NCI-H226 (cell line): ENCODE measurements at places on chromosomes 1 and 21.

DNA sequence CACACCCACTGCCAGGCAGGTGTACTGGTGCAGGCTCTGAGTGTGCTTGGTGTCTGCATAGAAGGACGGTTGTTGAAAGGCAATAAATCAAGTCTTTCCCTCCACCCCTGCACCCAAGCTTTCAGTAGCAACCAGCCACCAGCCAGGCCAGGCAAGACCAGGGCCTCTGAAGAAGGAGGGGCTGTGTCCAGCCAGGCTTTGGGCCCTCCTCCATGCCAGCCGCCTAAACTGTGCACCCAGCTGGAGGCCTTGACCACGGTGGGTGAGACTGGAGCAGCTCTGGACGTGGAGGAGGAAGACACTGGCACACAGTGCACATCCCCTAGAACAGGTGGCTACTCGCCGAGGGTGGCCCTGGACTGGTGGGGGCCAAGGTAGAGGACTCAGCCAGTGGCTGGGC lies 4.9 kb downstream of the OLIG2 start:
- no peak for DNase-seq

DNA sequence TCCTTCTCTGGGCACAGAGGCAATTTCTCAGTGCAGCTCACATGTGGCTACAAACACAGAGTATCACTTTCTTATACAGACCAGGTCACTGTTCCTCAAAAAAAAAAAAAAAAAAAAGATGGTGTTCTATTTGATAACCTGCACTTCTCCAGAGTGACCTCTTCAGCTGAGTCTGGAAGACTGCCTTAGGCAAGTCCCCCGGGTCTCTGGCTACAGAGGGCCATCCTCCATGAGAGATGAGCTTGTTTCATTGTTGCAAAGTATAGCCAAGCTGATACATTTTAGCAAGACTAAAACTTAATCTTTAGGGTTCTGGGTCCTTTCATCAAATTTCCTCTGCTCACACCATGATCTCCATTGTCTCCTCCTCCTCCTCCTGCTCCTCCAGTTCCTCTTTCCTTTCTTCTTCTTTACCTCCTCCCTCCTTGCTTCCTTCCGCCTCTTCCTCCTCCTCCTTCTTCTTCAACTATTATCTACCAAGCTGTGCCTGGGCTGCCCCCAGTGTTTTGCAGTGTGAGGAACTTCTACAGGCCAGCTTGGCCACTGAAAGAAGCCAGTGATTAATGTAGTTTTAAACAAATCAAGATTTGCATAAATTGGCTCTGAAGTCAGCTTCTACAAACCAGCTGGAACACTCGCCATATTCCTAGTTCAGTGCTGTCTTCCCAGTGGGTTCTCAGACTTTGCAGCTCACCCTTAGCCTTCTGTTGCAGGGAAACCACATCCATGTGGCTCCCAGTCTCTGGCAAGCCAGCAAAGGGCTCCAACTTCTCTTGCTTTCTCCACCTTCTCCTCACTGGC lies 139.4 kb downstream of the RUNX1 start:
- DNase-seq, result no peak

GRCh38 chr1:186155594-186155993 lies 219.5 kb downstream of the TPR start:
- peak; percentile 46 for DNase-seq

DNA sequence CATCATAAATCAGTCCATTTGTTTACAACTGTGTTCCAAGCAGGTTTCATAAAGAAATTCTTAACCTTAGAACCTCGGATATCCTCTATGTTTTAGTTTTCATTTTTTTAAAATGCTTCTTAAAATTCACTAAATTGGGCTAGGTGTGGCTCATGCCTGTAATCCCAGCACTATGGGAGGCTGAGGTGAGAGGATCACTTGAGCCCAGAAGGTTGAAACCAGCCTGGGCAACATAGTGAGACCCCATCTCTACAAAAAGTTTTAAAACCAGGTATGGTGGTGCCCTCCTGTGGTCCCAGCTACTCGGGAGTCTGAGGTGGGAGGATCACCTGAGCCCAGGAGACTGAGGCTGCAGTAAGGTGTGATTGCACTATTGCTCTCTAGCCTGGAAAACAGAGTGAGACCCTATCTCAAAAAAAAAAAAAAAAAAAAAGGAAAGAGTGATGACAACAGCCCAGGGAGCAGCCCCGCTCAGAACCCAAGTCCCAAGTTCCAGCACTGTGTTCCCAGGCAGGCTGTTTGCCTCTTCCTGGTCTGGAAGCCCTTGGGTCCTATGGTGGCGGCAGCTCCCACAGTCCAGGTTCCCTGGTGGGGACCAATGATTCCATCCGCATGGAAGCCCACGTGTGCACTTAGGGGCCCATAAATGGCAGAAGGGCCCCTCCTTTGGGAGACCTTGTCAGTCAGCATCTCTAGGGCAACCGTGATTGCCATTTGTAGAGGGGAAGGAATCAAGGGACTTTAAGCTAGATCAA lies 24.7 kb upstream of the SPSB1 start:
- no peak for DNase-seq

DNA sequence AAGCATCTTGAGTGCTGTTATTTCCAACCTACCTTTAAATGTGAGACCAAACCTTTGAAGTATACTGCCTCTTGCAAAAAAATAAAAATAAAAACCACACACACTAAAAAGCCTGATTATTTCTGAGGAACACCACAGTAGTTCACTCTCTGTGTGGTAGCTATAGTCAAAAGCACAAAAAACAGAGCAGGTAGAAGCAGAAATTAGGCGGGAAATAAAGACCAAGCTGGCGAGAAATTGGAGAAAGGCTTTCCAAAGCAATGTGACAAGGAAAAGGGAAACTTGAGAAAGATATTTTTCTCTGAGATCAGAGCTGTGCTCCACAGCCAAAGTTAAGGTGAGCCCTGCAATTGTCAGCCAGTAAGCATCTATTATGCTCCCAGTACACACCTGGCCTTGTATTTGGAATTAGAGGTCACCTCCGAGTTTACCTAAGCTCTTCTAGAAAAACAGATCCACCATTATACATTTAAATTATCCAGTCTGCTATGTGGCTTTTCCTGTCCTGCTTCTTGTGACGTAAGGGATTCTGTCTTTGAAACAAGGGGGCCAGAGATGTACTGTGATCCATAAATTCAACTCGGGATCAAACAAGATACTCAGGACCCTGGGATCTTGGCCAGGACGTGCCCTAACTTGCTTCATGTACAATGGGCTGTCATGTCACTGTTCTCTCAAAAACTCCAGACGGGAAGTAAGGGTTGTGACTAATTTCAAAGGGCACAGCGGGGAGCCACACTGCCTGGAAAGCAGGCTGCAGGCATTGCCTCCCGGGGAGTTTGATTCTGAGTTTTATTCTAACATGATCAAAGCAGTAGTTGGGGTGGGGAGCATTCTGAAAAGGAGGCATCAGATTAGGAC lies 39.8 kb upstream of the RAB4A start:
- DNase-seq, result no peak

GRCh38 chr1:106995970-106996369 lies 60.5 kb upstream of the PRMT6 start:
- DNase-seq, result no peak

- no peak for DNase-seq
Measured at GRCh38 chr1:25640646-25641328, 24.2 kb downstream of the MAN1C1 start.

DNA sequence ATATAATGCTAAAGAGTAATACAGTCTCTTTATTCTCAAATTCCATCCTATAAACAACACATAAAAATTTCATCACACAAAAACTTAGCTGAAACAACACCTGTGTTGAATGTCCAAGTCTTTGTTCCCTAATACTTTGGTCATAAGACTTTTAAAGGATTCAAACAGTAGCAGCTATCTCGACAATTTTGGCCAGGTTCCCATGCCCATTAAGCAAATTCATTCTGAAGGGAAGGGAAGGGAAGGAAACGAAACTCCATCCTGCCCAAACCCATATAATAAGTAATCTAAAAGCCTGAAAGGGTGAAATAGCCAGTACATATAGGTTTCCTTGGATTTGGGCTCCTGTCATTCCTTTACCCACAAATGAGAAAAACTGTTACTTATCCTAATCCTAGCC lies 7.5 kb downstream of the IVNS1ABP start:
- no peak for DNase-seq

DNA sequence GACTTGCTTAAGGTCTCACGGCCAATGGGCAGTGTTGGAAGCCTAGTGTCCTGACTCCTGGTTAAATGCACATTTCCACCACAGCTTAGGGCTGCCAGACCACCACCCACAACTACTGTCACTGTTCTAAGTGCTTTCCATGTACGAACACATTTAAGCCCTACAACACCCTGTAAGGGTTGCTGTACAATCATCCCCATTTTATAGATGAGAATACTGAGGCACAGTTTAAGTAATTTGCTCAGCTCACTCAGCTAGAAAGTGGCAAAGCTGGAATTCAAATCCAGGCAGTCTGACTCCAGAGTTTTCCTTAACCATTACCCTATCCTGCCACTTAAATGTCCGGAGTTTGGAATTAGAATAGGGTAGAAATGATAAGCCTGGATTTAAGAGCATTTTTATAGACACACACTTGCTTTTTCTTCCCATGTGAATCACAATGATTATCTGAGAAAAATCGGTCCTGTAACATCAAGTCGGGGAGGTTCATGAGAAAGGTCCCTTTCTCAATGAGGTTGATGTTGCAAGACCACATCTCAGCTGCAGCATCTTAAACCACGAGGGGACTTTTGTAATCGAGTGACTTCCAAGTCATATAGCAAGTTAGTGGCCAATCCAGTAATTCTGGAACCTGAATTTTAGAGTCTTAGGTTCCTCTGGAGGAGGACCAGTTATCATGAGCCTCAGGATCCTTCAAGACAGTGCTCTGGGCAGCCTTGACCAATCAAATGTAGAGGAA lies 8.6 kb downstream of the E2F2 start:
- DNase-seq, result no peak

DNA sequence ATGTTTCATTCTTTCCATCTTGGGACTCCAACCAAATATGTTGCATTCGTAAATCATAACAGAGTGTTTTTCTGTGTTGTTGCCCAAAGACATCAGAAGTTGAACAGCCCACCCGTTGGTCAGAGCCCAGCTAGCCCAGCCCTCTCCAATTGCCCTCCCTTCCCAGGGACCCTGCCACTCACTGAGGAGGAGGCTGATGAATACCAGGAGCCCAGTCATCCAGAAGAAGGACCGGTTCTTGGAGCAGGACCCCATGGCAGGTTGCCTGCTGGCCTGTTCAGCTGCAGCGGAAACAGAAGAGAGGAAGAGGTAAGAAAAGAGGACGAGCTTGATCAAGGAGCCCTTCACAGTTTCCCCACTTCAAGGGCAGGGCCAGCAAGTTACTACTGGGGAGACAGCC lies 172.2 kb upstream of the ETV3 start:
- no peak for DNase-seq

- peak; percentile 43 for DNase-seq
Measured at GRCh38 chr1:200428482-200429205, 18.8 kb upstream of the ZNF281 start.

DNA sequence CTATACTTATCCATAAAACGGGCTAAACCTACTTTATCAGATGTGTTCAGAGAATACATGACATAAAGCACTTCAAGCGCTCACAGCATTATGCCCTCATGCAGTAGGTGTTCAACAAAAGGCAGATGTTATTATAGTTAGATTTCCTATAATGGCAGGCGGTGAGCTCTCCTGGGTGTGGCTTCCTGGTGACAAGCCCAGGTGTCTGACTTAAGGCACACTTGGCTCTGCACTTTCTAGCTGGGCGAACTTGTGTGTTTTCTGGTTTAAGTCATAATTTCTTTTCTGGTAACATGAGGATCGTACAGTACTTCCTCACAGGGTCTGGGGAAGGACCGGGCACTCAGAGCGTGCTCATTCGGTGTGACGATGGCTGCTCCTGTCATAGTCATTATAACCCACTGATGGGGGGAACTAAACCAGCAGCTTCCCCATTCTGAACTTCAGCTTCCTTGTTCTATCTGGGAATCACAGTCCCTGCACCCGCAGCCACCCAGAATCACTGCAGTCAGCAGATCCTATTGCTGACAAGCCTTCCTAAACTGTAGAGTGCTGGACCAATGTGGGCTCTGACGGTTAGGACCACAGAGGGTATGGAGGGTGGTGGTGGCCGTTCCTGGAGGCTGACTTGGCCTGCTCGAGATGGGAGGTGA lies 52.8 kb downstream of the IGSF21 start:
- DNase-seq, result no peak

GRCh38 chr1:85111695-85112094 lies 63.4 kb upstream of the MCOLN3 start:
- DNase-seq, result no peak

GRCh38 chr1:234737967-234738314 lies 128.0 kb upstream of the IRF2BP2 start:
- DNase-seq, result no peak

DNA sequence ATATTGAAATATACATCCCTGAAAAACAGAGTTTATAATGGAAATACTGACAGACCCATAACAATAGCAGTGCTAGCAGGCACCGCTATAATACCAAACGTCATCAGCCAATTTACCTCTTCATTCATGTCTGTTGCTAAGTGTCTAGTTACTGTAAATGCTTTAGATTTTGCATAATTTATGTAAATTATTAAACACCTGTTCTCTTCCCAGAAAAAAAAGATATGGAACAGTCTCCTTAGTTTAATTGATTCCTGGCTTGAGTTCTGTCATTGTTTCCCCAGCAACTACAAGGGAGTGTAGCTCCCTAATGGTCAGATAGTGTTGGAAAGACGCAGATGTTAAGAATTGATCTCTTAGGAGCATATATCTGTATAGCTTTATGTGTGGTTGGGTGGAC lies 817.9 kb upstream of the ADGRL2 start:
- DNase-seq, result no peak

DNA sequence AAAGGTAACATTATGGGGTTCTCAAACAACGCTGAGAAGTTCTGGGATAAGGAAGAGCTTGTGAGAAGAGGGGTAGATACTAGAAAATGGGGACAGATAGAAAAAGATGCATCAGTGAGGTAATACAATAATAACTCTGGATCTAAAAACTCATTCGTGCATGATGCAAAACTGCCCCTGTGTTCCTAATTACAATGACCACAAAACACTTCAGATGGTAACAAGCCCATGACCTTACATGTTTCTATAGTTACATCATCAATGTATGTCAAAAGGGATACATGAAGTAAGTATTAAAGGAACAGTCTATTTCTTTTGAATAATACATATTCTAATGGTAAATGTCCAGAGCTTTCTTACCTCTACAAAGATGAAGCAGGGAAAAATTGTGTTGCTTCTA lies 110.6 kb upstream of the PLPPR5 start:
- DNase-seq, result no peak

DNA sequence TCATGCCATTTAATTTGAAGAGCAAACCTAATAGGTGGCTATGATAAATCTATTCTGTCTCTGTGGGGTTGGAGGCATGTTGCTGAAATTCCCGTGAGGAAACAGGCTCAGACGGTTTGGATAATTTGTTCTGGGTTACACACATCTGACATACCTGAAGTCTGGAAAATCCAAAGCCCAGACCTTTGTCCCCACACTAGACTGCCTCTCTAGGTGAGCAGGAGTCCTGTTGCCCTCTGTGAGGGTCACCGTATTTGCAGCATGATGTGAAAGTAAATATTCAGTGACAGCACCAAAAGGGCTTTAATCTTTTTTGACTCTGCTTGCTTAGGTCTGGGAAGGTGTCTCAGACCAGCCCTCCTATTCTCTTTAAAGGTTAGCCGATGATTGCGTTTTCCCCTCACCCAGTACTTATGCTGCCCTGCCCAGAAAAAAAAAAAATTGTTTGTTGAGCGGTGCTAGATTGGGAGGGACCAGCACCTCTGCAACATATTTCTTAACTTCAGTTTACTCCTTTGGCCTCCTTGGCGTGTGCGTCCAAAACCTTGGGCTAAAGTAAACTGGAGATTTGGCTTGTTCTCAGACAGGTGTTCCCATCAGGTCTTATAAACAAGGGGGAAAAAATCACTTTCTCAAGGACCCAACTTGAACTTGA lies 67.0 kb downstream of the CACHD1 start:
- no peak for DNase-seq

- DNase-seq, result no peak
Measured at GRCh38 chr1:3915551-3916121, 15.6 kb upstream of the C1orf174 start.

GRCh38 chr21:38206646-38207045 lies 50.1 kb upstream of the KCNJ15 start:
- no peak for DNase-seq
